AML-193 (cell line): ENCODE measurements at places on chromosomes 12 and 14.

GRCh38 chr14:68795597-68796417, 2.9 kb upstream of the ZFP36L1 start:
- DNase-seq, result no peak

- DNase-seq, result no peak
Measured at GRCh38 chr14:100224229-100224866, 14.6 kb upstream of the YY1 start.

GRCh38 chr12:131128556-131128955, 174.8 kb downstream of the ADGRD1 start:
- no peak for DNase-seq

DNA sequence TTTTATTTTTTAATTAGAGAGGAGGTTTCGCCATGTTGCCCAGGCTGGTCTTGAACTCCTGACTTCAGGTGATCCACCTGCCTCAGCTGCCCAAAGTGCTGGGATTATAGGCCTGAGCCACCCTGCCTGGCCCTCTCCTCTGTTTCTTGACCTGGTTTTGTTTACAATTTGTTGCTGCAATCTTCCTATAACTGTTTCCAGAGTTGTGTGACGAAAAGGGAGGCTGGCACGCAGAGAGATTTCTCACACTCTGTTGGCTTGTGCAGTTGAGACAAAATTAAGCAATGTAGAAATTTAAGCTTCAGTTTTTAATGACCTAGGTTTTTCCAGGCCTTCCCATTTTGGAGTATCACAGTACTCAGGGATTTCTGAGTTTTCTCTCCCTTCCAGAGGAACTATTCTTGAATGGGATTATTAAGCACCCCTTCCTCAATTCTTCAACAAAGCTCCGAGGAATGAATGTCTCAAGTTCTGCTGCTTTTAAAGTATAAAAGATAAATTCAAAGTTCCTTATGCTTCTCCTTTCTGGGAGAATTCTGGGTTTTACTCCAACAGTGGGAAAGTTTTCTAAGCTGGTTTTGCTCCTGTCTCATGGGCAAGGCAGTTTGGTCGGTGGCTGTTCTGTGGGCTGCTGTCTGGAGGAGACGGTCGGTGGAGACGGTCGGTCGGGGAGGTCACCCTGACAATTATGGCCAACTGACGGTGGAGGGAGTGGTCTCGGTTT, 20.4 kb upstream of the FOS start:
- DNase-seq, result no peak

GRCh38 chr12:91210144-91210543, 27.5 kb upstream of the DCN start:
- no peak for DNase-seq

- DNase-seq, result no peak
Measured at GRCh38 chr14:45242706-45243105, 10.3 kb downstream of the MIS18BP1 start.

DNA sequence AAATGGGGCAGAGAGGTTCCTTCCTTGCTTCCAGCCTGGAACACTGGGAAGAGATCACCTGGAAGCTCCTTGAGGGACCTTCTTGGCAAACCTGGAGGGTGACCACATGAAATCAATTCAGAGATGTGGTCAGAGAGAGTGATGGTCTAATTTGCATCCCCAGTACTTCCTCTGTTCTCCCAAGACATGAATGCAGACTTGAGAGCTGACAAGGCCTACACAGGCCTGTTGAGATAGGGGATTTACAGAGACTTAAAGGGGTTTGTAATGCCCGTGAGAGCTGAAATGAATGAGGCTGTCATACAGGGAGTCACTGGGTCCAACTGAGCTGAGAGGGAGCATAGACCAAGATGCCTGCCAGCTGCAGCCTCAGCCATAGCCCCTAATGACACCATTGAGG, 45.1 kb downstream of the TMX1 start:
- no peak for DNase-seq

DNA sequence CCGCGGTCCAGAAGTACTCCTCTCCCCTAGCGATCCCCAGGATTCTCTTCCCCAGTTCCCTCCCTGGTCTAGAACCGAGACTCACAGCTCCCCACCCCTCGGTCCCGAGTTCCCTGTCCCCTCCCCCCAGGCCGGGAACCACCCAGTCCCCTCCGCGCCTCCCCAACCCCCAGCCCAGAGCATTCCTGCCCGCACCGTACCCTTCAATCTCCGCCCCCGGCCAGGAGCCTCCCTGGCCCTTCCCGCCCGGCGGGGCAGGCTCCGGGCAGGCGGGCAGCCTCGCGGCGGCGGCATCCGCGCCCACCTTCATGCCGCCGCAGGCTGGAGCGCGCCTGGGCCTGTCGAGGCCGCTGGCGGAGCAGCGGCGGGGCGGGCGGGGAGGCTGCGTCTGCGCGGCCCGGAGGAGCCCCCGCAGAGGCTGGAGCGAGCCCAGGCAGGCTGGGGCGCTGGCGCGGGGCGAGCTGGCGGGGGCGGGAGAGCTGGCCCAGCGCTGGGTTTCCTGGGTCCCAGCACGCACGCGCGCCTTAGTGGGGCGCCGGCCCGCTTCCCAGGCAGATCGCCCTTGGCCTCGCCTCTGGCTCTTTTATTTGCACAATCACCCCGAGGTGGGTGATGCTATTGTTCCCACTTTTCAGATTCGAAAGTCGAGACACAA, 22.2 kb upstream of the GPR132 start:
- DNase-seq, result no peak

- DNase-seq, result no peak
Measured at GRCh38 chr12:118377021-118377883, 897 bp downstream of the SUDS3 start.

DNA sequence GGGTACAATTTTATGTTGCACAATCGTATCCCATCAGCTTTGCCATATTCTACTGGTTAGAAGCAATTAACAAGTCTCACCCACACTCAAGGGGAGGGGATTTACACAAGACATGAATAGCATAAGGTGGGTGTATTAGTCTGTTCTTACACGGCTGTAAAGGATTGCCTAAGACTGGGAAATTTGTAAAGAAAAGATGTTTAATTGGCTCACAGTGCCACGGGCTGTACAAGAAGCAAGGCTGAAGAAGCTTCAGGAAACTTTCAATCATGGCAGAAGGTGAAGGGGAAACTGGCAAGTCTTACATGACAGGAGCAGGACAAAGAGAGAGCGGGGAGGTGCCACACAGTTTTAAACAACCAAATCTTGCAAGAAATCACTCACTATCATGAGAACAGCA, 231.8 kb upstream of the AMIGO2 start:
- no peak for DNase-seq

DNA sequence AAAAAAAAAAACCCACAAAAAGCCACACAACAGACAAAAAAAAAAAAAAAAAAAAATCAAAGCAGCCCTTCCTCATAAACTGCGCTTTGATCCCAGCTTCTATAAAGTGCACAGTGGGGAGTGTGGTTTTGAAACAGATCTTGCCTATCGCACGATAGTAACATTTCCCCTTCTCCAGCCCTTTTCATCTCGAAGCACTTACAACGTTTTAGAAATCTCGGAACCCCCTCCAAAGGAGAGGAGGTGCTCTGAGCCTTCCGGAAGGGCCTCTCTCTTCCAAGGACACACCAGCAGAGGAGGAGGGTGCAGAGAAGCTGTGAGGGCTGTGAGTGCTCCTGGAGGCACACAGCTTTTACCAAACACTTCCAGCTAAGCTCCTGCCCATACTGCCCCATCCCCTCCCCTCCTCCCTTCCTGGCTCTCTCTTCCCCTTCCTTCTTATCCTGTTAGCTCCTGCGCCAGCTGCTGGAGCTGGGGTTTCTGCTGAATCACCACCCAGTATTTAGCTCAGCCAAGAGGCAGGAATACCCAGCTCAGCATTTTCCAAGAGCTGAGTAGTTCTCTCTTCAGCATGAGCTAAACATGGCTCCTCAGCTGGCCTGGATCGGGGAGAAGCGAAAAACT, 28.4 kb downstream of the SLC7A8 start:
- DNase-seq, result no peak

- DNase-seq, result no peak
Measured at GRCh38 chr14:99990268-99991170, 74.7 kb upstream of the EVL start.

GRCh38 chr12:18861287-18861858, 123.5 kb downstream of the CAPZA3 start:
- DNase-seq, result peak; percentile 23

GRCh38 chr14:81345781-81346180, 54.3 kb downstream of the STON2 start:
- no peak for DNase-seq

DNA sequence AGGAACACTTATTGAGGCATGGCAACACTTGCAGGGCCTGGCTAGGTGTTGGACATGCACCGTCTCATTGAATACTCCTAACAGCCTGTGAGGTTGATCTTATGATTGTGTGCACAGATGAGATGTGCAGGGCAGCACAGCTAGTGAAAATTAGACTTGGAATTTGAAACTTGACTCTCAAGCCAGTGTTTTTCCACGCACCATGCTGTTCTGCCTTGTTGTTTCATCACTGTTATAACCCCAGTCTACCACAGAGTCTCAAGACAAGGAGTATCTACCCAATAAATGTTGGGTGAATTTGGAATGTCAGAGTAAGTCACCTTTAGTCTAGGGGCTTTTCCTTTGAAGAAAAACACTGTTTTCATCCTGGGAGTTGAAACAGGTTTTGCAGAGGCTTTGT, 55.8 kb upstream of the LRIG3 start:
- no peak for DNase-seq

DNA sequence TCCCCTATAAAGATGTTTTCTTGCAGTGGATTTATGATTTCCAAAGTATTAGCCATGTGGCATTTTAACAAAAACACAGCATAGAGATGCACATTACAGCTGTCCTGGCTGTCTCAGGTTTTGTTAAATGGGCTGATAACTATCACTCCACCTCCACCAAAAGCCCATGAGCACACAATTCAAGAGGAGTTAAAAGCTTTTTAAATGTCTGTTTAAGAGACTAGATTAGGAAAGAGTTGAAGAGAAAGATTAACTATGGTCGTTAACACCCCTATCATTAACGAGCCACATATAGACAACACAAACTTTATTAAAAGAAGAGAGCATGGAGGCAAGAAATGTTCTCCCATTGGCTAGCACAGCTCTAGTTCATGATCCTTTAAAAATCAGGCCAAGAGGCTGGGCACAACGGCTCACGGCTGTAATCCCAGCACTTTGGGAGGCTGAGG, 14.5 kb downstream of the CBX5 start:
- no peak for DNase-seq

DNA sequence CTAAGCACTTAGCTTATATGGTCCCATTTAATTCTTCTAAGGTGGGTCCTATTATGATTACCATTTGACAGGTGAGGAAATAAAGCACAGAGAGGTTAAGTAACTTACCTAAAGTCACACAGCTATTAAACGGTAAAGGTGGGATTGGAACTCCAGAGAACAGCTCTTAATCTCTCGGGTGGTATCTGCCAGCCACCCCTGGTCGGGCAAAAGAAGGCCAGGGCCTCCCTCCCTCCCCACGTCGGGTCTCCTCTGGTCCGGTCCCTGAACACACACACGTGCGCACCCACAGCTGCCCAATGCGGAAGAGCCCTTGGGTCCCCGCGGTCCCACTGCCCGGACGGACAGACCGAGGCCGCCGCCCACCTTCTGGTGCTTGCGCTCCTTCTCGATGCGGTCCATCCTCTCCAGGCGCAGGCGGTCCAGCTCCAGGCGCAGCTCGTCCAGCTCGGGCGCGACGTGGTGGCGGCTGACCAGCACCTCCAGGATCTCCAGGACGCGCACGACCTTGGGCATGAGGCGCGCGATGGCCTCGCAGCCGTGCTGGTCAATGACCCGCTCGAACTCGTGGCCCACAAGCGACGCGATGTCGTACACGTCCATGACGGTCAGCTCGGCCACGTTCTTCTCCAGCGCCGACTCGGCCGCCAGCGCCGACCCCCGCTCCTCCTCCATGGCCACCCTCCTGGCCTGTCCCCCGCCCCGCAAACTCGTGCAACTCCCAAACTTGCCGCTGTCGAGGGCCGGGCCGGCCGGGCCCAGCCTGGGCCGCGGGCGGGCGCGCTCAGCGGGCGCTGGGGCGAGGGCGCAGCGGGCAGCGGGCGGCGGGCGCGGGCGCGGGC, 490 bp downstream of the RILPL1 start:
- DNase-seq, result no peak

GRCh38 chr12:4984344-4984743, 59.3 kb upstream of the KCNA5 start:
- no peak for DNase-seq

DNA sequence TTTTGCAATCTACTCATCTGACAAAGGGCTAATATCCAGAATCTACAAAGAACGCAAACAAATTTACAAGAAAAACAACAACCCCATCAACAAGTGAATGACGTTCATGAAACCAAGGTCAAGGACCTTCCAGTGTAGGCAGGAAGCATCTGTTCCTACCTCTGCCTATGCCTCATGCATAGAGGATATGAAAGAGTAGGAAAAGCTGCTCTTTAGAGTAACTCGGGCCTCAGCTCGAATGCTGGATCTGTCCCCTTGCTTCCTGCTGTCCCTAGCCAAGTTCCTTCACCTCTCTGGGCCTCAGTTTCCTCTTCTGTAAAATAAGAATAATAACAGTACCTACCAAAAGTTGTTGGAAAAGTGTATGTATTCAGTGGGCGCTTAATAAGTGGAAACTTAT, 65.0 kb downstream of the FOXN4 start:
- DNase-seq, result no peak

- no peak for DNase-seq
Measured at GRCh38 chr14:31592631-31593030, 31.4 kb downstream of the NUBPL start.

GRCh38 chr12:46652692-46653091, 173.1 kb downstream of the SLC38A4 start:
- no peak for DNase-seq

GRCh38 chr14:55957950-55958349, 160.3 kb upstream of the PELI2 start:
- no peak for DNase-seq

GRCh38 chr12:17381211-17381610, 708.8 kb downstream of the RERGL start:
- no peak for DNase-seq

- DNase-seq, result no peak
Measured at GRCh38 chr12:12582193-12582881, 19.7 kb upstream of the DUSP16 start.

- DNase-seq, result no peak
Measured at GRCh38 chr12:48937170-48937569, 11.9 kb upstream of the FKBP11 start.

- DNase-seq, result peak; percentile 30
Measured at GRCh38 chr14:93655078-93655750, 133.1 kb downstream of the PRIMA1 start.

- no peak for DNase-seq
Measured at GRCh38 chr12:94795520-94795919, 145.2 kb upstream of the TMCC3 start.

- DNase-seq, result no peak
Measured at GRCh38 chr12:26279091-26279490, 83.7 kb downstream of the SSPN start.

DNA sequence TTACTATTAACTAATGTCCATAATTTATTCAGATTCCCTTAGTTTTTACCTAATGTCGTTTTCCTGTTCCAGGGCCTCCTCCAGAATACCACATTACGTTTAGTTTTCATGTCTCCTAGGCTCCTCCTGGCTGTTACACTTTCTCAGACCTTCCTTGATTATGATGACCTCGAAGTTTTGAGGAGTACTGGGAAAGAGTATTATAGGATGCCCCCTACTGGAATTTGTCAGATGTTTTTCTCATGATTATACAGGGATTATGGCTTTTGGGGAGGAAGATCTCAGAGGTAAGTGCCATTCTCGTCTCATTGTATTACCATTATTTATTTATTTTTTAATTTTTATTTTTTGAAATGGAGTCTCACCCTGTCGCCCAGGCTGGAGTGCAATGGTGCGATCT, 17.7 kb upstream of the C1S start:
- DNase-seq, result peak; percentile 74

- no peak for DNase-seq
Measured at GRCh38 chr12:124454735-124455134, 112.7 kb downstream of the NCOR2 start.

GRCh38 chr14:103332143-103332919, 1.7 kb upstream of the EIF5 start:
- peak; percentile 52 for DNase-seq
